ENCODE measurements at places on chromosomes 11 and 22. TPM values are rescaled to one million over a fixed set of nuclear protein-coding genes. Genes with fewer than 3 reads are reported as not detected.

DNA sequence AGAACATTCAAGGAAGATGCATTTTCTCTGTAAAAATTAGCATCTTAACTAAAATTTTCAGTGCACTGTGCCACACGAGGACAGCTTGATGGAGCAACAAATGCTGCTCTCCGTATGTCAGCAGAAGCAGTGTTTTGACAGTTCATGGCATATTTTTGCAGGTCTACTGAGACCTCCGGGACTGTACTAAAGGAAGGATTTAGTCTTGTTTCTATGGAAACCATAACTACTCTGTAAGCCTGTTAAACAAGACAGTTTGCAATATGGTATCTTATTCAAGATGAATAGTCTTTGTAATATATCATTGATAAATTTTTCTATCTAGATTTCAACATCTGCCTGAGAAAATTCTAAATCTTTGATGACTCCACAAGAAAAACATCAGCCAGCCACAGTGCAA, 184.0 kb upstream of the GUCY1A2 start:
- no peak for DNase-seq

Gene ENTHD1
- not detected for total RNA-seq

DNA sequence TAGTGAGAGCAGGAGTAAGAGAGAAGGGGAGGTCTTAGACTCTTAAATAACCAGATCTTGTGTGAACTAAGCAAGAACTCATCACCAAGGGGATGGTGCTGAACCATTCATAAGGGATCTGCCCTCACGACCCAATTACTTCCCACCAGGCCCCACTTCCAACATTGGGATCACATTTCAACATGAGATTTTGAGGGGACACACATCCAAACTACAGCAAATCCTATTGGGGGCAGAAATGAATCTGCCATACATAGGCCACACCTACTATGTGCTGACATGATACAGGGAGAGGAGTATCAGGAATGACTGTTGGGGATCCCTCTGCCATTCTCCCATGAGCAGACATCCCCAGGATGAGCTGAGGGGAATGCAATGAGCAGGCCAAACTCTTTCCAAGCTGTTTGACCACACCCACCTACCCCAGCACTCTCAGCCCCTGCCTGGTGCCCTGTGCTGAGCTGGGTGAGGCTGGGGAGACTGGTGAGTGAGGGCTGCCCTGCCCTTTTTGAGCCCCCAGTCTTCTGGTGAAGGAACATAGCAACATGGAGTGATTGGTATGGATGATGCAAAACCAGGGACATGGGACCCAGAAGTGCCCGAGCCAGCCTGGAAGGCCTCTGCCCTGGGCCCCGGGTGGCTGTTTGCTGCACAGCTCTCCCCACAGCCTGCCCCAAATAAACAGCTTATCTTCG, 1.2 kb upstream of the GTSE1 start:
- peak; percentile 10 for DNase-seq

- DNase-seq = peak; percentile 3
Measured at GRCh38 chr11:105610871-105611571, 1.1 kb downstream of the GRIA4 start.

Gene FAM180B
- total RNA-seq = not detected

DNA sequence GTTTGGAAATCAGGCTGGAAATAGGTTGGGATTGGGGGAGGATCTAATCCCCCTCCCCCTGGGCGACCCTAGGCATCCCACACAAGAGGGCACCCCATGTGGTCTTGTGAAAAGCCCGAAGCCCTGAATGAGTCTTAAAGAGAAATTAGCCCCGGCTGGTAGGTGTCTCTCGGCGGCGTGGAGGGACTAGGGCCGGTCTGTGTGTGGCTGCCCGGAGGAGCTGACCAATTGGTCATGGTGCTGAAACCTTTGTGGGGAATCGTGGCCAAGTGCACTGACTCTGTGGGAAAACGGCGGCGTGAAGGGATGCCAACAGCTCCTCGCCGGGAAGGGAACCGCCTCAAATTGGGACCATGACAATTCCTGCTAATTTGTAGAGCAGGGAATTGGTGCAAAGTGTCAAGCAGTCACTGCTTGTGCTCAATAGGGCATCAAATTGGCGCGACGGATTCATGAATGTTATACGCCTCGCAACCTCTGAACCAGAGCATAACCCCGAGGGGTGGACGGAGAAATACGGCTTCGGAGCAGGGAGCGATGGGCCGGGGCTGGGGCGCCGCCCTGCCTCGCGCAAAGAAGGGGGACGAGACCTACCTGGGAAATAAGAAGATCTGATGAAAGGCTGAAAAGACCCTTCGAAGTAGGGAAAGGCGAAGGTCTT, 1.5 kb downstream of the DBX1 start:
- peak; percentile 77 for DNase-seq

DNA sequence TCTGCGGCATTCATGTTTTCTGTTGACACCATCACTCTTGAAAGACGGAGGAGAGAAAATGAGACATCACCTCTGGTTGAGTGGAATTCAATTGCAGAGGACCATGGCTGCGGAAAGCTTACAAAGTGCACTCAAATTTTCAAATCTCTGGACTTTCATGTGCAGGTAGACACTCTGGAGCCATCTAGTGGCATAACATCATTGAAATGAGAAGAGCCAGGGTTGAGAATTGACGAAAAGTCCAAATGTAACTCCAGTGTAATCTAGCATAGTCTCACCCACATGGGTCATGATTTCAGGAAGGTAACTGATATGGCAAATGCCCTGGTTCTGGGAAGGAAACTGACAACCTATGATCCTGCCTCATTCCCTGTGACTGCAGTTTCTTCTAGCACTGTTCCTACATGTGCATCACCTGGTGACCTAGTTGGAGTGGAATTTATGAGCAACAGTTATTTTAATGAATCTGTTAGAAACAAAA, 687.8 kb downstream of the KCNA4 start:
- peak; percentile 72 for DNase-seq

Gene MGAT3
- not detected for total RNA-seq

DNA sequence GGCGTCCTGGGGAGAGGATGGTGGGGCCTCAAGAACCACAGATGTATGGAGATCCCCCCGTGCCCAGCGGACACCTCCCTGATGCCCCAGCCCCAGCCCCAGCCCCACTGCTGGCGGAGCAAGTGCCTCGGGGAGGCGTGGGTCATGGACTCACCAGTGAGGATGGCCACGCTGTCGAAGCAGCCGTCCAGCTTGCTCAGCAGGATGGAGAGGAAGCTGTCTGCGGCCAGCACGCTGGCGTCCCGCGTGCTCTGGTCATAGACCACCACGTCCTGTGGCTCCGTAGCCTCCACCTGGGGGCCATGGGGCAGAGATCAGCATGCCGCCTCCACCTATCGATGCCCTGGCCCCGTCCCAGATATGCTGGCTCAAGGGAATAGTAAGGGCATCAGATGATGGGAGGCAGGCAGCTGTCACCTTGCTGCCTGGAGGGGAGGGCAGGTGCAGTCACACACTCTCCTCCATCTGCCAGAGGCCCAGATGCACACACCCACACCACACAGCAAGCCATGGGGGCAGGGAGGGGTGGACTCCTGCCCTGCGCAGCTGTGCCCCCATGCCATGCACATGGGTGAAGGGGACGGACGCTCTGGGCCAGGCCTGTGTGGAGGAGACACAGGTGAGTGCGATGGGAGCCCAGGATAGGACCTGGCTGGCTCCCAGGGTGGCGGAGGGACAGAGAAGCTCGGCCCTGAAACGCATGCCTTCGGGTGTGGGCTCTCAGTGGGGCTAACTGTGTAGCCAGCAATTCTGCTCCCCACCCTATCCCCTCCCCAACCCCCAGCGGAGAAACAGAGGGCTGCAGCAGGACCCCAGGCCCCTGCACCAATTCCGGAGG, 8.2 kb downstream of the DUSP8 start:
- DNase-seq = no peak

All from GM23248 (cell line).